Testis (tissue), 5 donors: ENCODE measurements at places on chromosomes 4 and X. TPM values are rescaled to one million over a fixed set of nuclear protein-coding genes. Genes with fewer than 3 reads are reported as not detected.

The PF4V1 gene
- total RNA-seq = not detected

The ZNF718 gene
- 17.8 TPM for total RNA-seq

The GLUD2 gene
- total RNA-seq = 135 TPM

The MAGEA10 gene
- total RNA-seq = 6.1 TPM

GRCh38 chr4:149955780-149956390 lies 122.4 kb upstream of the DCLK2 start:
- no peak for DNase-seq
- no peak overlapping the region for H3K4me3 ChIP-seq
- H3K27ac ChIP-seq = no peak overlapping the region
- H3K4me1 ChIP-seq = no peaks in the 10 kb centered on the region
